ENCODE measurements at places on chromosomes 5 and 9.

GRCh38 chr9:90099262-90099963, 494.6 kb downstream of the GADD45G start:
- DNase-seq: no peak

DNA sequence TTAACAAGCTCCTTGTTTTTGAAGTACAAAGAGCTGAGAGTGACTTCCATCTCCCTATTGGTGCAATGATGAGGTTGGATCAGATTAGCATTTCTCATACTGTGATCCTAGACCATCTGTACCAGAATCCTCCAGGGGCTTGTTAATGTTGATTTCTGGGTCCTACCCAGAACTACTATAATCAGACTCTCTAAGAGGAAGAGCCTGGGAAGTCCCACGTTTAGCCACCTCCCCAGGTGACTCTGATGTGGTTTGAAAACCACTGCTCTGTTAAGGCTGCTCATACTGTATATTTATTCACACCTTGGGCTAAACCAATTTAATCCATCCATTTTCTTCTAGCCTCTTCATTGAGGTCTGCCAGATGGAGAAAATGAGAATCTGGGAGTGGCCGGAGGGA, 49.6 kb upstream of the SMIM32 start:
- no peak for DNase-seq

DNA sequence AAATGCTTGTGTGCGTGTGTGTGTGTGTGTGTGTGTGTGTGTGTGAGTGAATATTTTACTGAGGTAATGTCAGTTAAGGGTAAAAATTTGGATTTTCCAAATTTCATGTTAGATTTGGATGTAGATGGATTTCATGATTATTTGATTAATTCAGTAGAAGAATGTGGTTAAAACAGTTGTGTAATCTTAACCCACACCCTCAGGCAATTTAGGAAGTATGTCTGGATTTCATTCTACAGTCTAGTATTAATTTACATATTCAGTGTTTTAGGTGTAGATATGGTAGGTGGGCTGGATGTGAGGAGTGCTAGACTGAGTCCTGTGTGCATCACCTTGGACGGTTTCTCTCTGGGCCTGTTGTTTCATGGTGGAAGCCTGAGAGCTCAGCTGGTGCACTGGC, 99.1 kb upstream of the CKMT2 start:
- no peak for DNase-seq

DNA sequence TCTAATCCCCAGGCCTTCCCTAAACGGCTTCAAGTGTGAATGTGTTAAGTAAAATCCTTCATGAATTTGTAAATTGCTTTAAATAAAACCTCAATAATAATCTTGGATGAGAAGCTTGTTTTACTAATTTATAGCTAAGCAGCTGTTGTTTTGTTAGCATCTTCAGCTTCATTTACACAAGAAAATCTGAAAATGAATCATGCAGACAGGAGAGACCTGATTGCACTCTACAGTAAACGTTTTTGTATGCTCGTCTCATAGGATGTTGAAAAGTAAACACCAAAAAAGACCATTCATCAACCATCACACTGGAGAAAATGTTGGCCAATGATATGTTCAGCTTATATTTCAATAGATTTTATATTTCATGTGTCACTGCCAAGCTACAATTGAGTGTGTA, 40.4 kb upstream of the MAP3K1 start:
- DNase-seq: no peak

DNA sequence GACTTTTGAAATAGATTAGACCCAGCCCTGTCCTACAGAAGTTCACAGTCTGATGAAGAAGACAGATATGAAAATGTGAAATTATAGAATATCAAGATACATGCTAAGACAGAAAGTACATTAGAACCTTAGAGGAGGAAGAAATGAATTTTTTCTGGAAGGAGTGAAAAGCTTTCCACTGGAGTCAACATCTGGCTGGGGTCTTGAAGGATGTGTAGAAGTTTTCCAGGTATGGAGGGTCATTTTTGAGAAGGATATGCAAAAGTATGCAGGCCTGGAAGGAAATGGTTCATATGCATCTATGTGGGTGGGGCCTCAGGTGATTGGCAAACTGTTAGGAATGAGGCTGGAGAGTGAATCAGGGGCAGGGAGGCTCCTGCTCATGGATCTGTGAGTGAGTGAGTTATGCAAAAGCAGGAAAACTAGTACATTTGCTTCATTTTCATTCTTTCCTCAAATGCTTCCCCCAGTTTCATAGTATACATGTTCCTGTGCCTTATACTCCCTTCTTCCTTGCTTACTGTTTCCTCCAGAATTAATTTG, 142.3 kb downstream of the GRIA1 start:
- no peak for DNase-seq

- no peak for DNase-seq
These were observed 323.9 kb downstream of the MTRR start for GRCh38 chr5:8192840-8193239.

- no peak for DNase-seq
These were observed 62.5 kb upstream of the PLPP1 start for GRCh38 chr5:55597014-55597981.

Data from AG09309 (cell line).